ENCODE measurements at places on chromosomes 6 and 20. TPM values are rescaled to one million over a fixed set of nuclear protein-coding genes. Genes with fewer than 3 reads are reported as not detected.

- DNase-seq = no peak
- H3K27ac ChIP-seq = no peak overlapping the region
- peaks cover 10% of the 10 kb centered on the region for H3K36me3 ChIP-seq
- H3K27me3 ChIP-seq = no peaks in the 10 kb centered on the region
- peaks cover 58% of the 10 kb centered on the region for H3K4me1 ChIP-seq
Measured at GRCh38 chr6:45438151-45438550, 60.4 kb upstream of the SUPT3H start.

- DNase-seq = no peak
- H3K4me1 ChIP-seq = no peaks in the 10 kb centered on the region
- H3K27ac ChIP-seq = no peak overlapping the region
- H3K27me3 ChIP-seq = peaks cover 7% of the 10 kb centered on the region
- H3K36me3 ChIP-seq = no peaks in the 10 kb centered on the region
- no peak overlapping the region for H3K4me3 ChIP-seq
Measured at GRCh38 chr20:13659288-13659687, 20.6 kb upstream of the TASP1 start.

- no peak for DNase-seq
- peaks cover 38% of the 10 kb centered on the region for H3K4me1 ChIP-seq
- no peak overlapping the region for H3K4me3 ChIP-seq
- H3K27ac ChIP-seq = peak overlapping the region; percentile 4
Measured at GRCh38 chr6:157029980-157030690, 253.0 kb downstream of the ARID1B start.

GRCh38 chr20:58573986-58574385 lies 58.8 kb upstream of the APCDD1L start:
- no peaks in the 10 kb centered on the region for H3K4me1 ChIP-seq
- H3K27ac ChIP-seq = no peak overlapping the region

DNA sequence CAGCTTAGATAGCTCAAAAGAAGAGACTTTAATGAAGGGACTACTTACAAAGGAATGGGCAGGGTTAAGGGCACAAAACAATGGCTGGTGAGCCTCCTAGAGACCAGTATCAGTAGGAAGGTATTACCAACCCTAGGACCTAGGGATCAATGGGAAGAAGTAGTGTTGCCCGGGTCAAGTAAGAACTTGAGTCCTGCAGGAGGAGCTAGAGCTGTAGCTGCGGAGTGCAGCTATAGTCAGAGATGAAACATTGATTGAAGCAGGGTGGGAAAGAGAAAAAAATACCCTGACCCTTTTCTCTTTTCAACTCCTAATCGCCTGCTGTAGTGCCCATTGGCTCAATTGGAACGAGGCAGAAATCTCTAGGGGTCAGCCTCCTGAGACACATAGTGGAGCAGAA lies 144.0 kb downstream of the FLRT3 start:
- H3K36me3 ChIP-seq = no peaks in the 10 kb centered on the region
- no peaks in the 10 kb centered on the region for H3K27me3 ChIP-seq
- no peak overlapping the region for H3K27ac ChIP-seq
- no peaks in the 10 kb centered on the region for H3K4me1 ChIP-seq
- no peak overlapping the region for H3K4me3 ChIP-seq

DNA sequence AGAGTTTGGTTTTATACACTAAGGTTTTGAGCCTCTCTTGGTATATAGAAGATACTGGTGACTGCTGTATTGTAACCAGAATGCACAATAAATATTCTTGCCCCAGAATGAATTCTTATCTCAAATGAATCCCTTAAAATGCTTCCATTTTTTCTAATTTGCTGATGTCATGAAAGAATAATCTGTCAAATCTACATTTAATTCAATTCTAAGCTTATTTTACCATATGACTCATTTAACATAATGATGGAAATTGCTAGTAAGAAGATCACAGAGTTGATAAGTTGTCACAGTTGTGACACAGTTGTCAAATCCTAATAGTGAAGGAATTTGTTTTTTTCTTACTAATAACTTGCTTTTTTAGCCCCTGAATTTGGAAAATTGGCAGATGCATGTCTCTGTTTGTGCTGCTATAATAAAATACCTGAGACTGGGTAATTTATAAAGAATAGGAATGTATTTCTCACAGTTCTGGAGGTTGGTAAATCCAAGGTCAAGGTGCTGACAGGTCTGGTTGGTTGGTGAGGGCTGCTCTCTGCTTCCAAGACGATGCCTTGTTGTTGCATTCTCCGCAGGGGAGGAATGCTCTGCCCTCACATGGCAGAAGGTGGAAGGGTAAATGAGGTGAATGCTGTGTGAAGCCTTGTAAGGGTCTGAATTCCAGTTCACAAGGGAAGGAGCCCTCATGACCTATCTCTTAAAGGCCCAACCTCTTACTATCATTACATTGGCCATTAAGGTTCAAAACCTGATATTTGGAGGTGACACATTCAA lies 4.7 kb downstream of the ECT2L start:
- peaks cover 16% of the 10 kb centered on the region for H3K27me3 ChIP-seq
- H3K36me3 ChIP-seq = no peaks in the 10 kb centered on the region
- no peaks in the 10 kb centered on the region for H3K4me1 ChIP-seq
- no peak overlapping the region for H3K27ac ChIP-seq

- no peaks in the 10 kb centered on the region for H3K27me3 ChIP-seq
- no peak overlapping the region for H3K4me3 ChIP-seq
- DNase-seq = no peak
- peaks cover 3% of the 10 kb centered on the region for H3K36me3 ChIP-seq
- H3K27ac ChIP-seq = no peak overlapping the region
- no peaks in the 10 kb centered on the region for H3K4me1 ChIP-seq
Measured at GRCh38 chr6:144630857-144631256, 345.7 kb downstream of the UTRN start.

DNA sequence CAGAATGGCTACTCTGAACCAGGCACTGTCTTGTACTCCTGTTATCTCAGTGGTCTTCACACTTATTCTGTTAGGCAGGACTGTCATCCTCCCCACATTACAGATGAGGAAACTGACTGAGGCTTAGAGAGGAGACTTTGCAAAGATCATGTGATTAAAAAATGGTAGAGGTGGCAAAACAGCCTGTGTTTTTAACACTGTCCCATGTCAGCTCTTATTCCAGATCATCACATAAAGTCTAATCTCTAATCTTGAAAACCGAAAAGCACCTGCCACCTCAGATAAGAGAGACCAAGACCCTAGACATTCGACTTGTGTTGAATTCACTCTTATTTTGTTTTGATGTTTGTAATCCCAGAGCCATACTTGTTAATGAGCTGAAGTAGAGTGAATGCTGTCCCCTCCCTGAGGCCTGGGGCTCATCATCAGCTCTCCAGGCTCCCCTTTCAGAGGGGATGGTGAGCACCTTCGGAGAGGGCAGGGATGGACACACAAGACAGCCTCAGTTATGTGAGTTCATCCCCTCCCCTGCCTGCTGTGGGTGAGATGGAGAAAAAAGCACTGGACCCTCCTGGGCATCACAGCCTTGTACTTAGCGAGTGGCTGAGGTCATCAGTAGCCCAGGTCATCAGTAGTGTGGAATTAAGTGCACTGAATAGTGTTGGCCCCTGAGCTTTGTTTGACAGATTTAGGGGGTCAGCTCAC lies 30.6 kb downstream of the MTHFD1L start:
- no peak overlapping the region for H3K27ac ChIP-seq
- H3K4me1 ChIP-seq = peaks cover 26% of the 10 kb centered on the region
- no peaks in the 10 kb centered on the region for H3K27me3 ChIP-seq
- DNase-seq = no peak

DNA sequence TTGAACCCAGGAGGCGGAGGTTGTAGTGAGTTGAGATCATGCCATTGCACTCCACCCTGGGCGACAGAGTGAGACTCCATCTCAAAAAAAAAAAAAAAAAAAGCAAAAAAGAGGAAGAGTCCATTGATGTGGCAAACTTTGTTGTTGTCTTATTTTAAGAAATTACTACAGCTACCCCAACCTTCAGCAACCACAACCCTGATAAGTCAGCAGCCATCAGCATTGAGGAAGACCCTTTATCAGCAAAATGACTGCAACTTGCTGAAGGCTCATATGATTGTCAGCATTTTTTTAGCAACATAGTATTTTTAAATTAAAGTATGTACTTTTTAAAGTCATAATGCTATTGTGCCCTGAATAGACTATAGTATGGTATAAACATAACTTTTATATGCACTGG lies 48.8 kb downstream of the ZFP64 start:
- H3K27me3 ChIP-seq = no peaks in the 10 kb centered on the region
- no peak overlapping the region for H3K4me3 ChIP-seq
- H3K27ac ChIP-seq = no peak overlapping the region
- H3K36me3 ChIP-seq = peaks cover 6% of the 10 kb centered on the region

DNA sequence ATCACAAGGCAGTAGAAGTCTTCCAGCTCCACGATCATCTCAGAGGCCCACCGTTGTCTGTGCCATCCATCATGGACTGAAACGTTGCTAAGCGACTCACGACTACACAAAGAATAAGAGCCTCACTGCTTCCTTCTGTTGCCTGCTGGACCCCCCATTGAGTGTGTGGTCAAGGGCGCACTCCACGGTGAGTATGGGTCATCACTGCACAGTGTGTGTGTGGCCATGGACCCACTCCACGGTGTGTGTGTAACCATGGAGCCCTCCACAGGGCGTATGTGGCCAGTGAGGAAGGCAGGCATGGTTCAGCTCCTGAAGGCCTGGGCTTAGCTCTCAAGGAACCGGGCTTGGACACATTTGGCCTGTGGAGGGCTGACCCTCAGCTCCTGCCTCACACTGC lies 123.4 kb upstream of the AFDN start:
- H3K4me1 ChIP-seq = peaks cover 40% of the 10 kb centered on the region
- no peak for DNase-seq
- no peak overlapping the region for H3K27ac ChIP-seq
- no peak overlapping the region for H3K4me3 ChIP-seq
- peaks cover 29% of the 10 kb centered on the region for H3K27me3 ChIP-seq

DNA sequence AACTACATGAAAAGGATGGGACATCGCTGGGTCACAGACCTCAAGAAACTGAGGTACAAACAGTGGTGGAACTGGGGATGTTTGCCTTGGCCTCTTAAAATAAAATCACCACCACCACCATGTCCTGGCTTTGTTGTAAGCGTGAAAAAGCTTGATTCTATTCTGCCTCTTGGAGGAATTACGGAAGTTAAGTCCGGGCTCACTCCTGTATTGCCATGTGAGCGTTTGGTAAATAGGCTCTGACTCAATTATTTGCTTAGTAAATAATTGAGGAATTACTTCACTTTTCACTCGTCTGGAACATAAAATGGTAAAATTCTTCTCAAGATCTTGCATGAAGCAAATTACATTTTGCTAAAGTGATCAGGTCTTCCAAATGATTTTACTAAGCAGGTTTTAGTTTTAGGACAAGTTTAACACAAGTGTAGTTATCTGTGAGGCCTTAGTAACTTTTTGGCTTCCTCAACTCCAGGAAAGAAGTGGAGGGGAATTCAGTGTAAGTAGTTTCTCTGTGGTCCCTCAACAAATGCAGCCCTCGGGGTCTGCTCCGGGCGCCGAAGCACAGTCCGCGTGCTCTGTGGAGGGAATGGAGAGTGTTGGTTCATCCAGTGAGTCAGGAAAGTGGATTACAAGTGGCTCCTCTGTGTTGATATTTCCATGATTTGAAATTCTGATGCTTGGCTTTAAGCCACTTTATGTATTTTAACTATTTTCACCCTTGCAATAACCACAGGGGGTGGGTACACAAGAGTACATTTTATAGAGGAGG lies 23.8 kb downstream of the IYD start:
- H3K36me3 ChIP-seq = no peaks in the 10 kb centered on the region
- peaks cover 11% of the 10 kb centered on the region for H3K27me3 ChIP-seq
- no peak overlapping the region for H3K4me3 ChIP-seq

GRCh38 chr6:18600255-18600654 lies 213.1 kb downstream of the RNF144B start:
- no peak overlapping the region for H3K4me3 ChIP-seq
- peaks cover 13% of the 10 kb centered on the region for H3K27me3 ChIP-seq
- H3K36me3 ChIP-seq = no peaks in the 10 kb centered on the region
- DNase-seq = no peak
- H3K4me1 ChIP-seq = no peaks in the 10 kb centered on the region

- H3K27me3 ChIP-seq = no peaks in the 10 kb centered on the region
- no peak for DNase-seq
- H3K36me3 ChIP-seq = no peaks in the 10 kb centered on the region
- H3K4me1 ChIP-seq = peaks cover 9% of the 10 kb centered on the region
- H3K4me3 ChIP-seq = no peak overlapping the region
Measured at GRCh38 chr6:129704708-129705107, 5.3 kb downstream of the ARHGAP18 start.

LPA gene
- total RNA-seq = not detected

LAMA4 gene
- total RNA-seq = not detected

HTR1E gene
- total RNA-seq = not detected

NRSN2 gene
- 4.2 TPM for total RNA-seq

TRIM10 gene
- total RNA-seq = 0.19 TPM

MYB gene
- total RNA-seq = 15.9 TPM

FHL5 gene
- not detected for total RNA-seq

MCHR2 gene
- total RNA-seq = not detected

FLRT3 gene
- not detected for total RNA-seq

CENPQ gene
- total RNA-seq = 19.9 TPM

PRSS16 gene
- 1.3 TPM for total RNA-seq

KHDC1L gene
- not detected for total RNA-seq

POM121L2 gene
- not detected for total RNA-seq

TLDC2 gene
- not detected for total RNA-seq
